ENCODE measurements at places on chromosomes 2 and 18.

DNA sequence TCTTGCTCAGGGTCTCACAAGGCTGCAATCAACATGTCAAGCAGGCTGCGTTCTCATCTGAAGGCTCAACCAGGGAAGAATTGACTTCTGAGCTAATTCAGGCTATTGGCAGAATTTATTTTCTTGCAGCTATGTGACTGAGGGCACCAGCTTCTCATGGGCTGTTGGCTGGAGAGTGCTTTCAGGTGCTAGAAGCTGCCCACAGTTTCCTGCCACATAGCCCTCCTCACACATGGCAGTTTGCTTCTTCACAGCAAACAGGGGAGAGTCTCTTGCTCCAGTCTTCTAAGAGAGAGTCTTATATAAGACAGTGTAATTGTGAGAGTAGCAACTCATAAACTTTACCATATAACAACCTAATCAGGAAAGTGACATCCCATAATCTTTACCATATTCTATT, 37.5 kb upstream of the INO80C start:
- DNase-seq = no peak

DNA sequence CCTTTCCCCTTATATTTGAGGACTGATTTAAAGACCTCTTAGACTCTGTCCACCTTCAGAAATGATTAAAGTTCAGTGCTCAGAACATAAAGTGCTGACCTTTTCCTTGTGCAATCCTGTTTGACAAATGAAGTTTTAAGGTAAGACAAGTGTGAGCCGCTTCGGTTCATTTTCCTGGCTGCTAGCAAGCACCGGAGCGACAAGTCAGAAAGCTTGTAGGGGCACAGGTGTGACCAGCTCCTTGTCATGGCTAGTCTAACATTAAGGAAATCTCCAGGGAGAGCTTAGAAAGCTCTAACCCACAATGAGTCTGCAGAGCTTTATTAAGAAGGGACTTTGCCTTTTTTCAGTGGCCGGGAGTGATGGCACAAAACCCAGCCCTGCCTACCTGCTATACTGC, 2.3 kb upstream of the NCKAP5 start:
- no peak for DNase-seq

- DNase-seq = no peak
These were observed 74.1 kb downstream of the ACAA2 start for GRCh38 chr18:49739275-49739674.

DNA sequence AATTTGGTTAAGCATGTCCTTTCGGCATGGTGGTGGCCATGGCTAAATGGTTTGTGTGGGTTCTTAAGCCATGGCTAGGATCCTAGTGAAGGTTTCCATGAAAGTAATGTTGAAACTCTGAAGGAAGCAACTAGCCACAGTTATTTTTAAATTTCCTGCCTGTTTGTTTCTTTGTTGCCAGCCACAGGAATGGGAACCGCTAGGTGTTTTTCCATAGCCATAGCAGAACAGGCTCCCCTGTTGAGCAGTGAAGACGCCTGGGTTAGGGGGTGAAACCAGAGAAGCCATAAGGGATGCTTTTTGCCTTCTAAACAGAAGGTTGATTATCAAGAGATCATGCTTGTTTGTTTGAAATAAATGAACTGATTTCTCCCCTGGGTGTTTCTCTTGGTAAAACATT, 60.1 kb upstream of the CHMP1B start:
- no peak for DNase-seq

- DNase-seq = no peak
These were observed 242.1 kb downstream of the TMX3 start for GRCh38 chr18:68472701-68473295.

GRCh38 chr2:133489641-133490410, 78.4 kb downstream of the NCKAP5 start:
- DNase-seq = peak; percentile 28

Data from body of pancreas (tissue), 4 donors.